Foreskin fibroblast (primary cell): ENCODE measurements at places on chromosomes 5 and 9.

DNA sequence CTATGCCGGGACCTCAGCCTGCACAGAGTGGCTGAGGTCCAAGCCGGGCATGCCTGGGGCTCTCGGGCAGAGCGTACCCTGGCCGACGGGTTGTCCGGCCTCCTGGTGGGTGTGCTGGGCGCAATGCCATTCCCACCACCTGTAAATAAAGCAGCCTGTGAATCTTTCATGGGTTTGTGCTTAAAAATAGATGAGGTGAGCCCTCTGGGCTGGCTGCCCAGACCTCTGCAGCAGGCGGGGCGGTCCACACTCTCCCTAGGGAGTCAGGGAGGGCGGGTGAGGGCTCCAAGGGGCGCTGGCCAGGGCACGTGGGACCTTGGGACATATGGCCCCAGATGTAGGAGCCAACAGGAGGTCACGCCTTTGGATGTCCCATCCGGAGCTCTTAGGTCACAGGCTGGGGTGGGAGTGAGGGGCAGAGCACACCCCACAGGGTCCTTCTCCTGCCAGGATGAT lies 3.6 kb upstream of the AGPAT2 start:
- no peak for DNase-seq

DNA sequence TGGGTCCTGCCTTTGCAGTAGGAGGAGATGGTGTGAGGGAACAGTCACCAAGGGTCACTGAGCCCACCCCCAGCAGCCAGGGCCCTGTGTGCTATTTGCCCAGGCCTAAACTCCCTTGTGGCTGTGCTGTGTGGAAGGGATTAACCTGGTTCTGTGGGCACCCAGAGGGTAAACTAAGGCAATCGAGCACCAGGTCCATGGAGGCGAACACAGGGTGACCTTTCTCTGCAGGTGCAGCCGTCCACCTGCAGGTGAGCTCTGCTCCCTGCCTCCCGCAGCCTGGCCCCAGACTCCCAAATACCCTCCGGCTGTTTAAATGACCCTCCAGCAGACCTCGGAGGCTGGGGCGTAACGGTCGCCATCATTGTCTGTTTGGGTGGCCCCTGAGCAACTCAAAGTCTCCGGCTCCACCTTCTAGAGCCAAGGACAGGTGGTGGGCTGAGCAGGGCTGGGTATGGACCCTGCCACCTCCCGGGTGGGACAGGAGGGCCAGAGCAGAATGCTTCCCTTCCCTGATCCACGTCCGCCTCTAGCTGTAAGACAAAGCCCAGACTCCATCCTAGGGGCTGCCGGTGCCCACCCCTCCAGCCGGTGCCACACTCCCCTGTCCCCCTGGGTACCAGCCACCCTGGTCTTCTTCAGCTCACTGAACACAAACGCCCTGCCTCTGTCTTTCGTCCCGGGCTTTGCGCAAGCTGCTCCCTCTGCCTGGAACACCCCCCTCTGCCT lies 34.1 kb upstream of the FIBCD1 start:
- DNase-seq = no peak

GRCh38 chr9:13939134-13939533 lies 374.8 kb downstream of the NFIB start:
- DNase-seq = peak; percentile 79

- DNase-seq = peak; percentile 66
Measured at GRCh38 chr9:87878989-87879511, 3.6 kb upstream of the SPATA31E1 start.

- DNase-seq = no peak
Measured at GRCh38 chr5:59661954-59662615, 231.4 kb downstream of the PDE4D start.

GRCh38 chr5:97534166-97534565 lies 351.1 kb upstream of the RIOK2 start:
- DNase-seq = peak; percentile 96

GRCh38 chr5:54634089-54634488 lies 116.5 kb downstream of the SNX18 start:
- no peak for DNase-seq

GRCh38 chr9:92141144-92142129 lies 26.2 kb upstream of the SPTLC1 start:
- peak; percentile 24 for DNase-seq

GRCh38 chr5:80116465-80116864 lies 81.3 kb downstream of the THBS4 start:
- DNase-seq = no peak

- peak; percentile 84 for DNase-seq
Measured at GRCh38 chr5:140372971-140373487, 13.0 kb downstream of the SLC4A9 start.

DNA sequence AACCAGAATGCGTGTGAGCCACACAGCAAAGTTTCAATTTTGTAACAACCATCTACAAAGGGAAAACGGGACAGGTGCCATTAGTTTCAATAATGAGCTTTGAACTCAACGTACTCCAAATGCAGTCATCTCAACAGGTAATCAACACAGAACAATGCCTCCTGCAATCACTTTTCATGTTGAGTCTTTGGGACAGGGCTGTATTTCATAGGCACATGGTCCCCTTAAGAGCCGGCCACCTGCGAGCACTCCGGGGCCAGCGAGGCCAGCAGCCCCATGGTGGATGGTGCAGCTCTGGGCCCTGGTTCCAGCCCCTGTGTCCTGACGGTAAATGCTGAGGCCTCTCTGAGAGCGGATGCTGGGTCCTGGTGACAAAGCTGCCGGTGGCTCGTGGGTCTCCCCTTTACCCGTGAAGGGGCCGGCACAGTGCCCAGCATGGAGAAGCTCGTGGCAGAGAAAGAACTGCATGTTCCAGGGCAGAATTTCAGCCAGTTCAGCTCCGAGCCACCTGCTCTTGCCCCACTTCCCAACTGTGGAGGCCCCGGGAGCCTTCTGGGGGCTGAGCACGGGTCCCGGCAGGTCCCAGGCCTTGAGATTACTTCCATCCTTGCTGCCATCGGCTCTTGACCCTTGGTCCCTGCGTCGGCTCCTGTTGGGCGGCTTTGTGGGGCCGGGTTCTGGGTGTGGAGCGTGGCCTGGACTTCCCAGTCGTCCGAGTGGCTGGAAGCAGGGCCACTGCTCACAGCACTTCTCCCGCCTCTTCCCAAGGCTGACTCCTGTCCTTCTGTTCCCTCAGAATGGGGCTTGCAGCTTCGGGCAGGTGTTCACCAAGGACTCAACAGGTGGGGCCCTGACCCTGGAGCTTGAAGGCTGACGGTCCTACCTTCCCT lies 26.1 kb upstream of the RNU6ATAC start:
- no peak for DNase-seq

DNA sequence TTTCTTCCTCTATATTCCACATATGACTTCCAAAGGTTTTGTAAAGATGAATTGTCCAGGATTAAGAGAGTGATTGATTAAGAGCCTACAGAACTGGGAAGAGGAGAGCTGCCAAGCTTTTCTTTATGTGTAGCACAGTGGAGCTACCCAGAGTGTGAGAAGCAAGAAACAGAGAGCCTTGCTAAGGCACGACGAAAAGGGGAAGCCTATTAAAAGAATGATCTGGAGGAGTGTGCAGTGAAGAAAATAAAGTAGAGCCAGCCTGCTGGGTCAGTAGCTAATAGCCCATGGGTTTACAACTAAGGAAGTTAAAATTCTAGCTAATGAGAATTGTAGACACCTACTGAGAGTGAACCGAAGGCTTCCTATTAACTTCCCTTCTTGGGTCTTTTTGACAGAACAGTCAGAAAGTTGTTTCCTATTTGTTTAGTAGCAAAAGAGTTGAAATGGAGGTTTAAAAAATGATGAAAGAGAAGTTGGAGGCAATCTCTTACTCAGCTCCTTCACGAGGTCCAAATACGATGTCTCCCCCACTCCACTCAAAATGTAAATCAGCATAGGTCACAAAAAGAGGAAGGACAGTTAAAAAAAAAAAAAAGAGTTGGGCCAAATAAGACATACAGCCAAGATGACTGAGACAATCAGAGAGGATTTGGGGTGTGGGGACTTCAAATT lies 957 bp upstream of the PRR16 start:
- no peak for DNase-seq

DNA sequence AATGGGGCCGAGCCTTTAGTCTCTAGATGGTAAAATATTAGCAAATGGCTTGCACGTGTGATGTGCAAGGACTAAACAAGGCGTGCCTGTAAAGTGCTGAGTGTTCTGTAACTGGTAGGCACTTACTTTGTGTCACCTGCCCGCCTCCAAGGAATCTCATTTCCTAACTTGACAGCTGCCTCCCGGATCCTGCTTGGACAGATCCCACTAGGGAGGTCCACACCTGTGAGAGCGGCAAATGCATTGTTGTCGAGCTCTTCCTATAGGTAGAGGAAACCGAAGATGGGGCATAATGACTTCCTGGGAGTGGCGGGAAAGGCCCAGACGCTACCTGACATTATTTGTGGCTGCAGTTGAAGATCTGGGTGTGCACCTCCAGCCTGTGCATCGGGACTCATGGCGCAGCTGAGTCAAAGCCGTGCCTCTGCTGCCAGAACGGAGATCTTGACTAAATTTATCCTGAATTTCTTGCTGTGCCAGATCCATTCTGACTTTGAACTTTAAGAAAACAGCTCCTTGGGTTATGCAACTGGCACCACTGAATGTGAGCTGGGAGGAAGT lies 79.8 kb downstream of the TENT4A start:
- DNase-seq = no peak

GRCh38 chr5:111776913-111777781 lies 20.2 kb upstream of the NREP start:
- DNase-seq = no peak

GRCh38 chr5:119327018-119327417 lies 28.8 kb upstream of the TNFAIP8 start:
- peak; percentile 77 for DNase-seq

GRCh38 chr5:152335461-152335860 lies 69.6 kb downstream of the NMUR2 start:
- DNase-seq = no peak

GRCh38 chr5:33685873-33686755 lies 205.7 kb downstream of the ADAMTS12 start:
- DNase-seq = no peak

DNA sequence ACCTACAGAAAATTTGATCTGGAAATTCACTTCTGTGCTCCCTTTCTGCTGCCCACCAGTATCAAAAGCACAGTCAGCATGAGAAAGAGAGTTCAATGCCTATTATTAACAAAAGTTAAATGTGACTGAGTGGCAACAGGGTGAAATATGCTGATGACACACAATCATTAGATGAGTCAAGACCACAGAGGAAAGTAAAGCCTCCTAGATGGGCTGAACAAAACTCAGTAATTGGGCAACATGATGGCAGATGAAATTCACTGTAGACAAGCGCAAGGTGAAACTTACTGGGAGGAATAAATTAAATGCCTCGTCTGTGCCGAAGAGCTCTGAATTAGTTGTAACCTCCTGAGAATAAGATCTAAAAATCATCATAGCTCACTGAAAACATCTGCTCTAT lies 752.8 kb downstream of the IRX1 start:
- DNase-seq = no peak

GRCh38 chr5:73998489-73998888 lies 372.5 kb downstream of the ARHGEF28 start:
- DNase-seq = no peak

DNA sequence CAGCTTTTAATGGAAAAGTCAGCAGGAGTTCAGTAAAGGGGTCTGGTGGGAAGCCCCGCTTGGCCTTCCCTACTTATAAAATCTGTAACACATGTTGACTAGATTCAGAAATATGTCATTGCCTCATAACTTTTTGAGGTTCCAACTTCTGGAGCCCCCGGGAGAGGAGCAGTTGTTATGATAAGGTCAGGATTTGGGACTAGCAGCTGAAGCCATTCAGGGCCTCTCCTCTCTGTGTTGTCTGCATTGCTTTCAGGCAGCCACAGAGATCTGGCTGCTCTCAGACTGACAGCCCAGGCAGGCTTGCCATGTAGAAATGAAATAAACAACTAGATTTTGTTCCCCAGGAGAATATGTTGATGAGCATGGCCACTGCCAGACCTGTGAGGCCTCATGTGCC lies 167.1 kb downstream of the RFK start:
- no peak for DNase-seq

DNA sequence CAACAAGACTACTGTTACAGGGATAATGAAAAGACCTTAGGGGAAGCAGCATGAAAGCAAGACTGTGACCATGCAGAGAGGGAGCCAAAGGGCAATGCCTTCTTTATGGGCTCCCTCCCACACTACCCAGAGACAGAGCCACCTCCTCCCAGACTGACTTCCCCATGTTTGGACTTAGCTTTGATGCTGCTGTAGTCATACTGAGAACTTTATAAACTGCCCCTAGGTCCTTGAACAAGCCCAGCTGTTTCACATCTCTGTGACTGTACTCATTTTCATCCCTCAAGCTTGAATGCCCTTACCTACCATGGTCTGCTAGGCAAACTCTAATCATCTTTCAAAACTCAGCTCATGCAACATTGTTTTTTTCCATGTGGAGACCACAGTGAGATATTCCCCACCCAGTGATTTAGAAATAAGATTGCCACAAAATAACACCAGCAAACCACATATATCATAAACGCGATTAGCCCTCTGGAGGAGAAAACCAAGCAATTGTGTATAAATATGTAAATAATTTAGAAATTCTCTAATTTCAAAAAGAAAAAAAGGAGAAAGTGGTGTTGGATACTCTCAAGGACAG lies 23.4 kb upstream of the FAM169A start:
- DNase-seq = no peak

GRCh38 chr5:108788142-108788541 lies 40.4 kb downstream of the FER start:
- DNase-seq = no peak

DNA sequence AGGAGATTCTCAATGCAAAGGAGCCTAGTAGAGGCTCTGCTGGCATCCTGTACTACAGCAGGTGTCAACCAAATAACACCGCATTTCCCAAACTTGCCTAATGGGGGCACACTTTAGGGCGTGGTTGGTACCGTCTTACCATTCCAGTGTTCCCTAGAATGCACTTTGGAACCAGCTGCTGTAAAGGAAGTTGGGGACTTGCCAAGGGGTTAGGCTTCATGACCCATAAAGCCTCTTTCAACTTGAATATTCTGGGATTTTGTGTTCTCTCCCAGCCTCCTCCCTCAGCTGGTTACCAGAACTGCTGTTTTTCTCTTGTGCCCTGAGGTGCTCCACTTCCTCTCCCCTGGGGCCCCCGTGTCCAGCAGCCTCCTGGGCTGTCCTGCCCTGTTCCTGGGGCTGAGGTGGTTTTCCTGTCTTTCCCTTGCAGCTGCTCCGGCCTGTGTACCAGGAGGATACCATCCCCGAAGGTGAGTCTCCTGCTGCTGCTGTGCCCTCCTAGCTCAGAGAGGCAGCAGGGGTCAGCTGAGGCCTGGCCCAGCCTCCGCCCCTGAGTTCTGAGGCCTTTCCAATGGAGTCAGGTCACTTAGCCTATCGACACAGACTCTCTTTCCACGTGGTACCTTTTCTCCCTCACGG lies 44.7 kb downstream of the RGS3 start:
- DNase-seq = no peak

DNA sequence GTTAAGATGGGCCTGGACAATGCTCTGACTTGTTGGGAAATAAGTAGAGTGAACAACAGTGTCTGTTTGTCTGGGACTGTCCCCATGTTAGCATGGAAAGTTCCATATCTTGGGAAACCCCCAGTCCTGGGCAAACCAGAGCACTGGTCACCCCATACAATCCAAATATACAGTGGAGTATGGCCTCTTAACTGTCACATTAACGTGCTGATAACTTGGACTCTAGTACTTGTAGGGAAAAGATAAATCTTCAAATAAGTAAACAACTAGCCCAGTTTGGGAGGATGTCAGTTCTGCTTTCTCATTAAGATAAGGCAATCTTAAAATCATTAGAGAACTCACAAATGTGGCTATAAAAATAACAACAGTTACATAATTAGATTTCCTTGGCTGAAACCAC lies 47.6 kb upstream of the JAK2 start:
- DNase-seq = no peak
